WERI-Rb-1 (cell line): ENCODE measurements at places on chromosomes 7 and 10.
A peak's percentile ranks its signal among the peaks of the same experiment; 100 is the strongest.

DNA sequence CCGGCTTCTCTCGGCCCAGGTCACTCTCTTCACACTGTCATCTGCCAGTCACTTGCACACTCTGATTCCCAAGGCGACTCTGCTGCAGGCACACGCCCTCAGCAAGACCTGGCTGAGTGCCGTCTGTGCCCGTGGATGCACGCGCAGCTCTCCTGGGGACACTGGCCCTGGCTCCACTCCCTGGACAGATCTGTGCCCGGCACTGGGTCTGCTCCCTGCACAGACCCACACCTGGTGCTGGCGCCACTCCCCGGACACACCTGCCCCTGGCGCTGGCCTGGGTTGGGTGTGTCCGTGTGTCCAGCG is 133.2 kb downstream of the DNAJB6 start:
- DNase-seq, result no peak

GRCh38 chr7:7323352-7323751 is 141.0 kb downstream of the C1GALT1 start:
- no peak for DNase-seq

- DNase-seq, result peak; percentile 89
These were observed 19.8 kb upstream of the COL1A2 start for GRCh38 chr7:94374721-94375566.

DNA sequence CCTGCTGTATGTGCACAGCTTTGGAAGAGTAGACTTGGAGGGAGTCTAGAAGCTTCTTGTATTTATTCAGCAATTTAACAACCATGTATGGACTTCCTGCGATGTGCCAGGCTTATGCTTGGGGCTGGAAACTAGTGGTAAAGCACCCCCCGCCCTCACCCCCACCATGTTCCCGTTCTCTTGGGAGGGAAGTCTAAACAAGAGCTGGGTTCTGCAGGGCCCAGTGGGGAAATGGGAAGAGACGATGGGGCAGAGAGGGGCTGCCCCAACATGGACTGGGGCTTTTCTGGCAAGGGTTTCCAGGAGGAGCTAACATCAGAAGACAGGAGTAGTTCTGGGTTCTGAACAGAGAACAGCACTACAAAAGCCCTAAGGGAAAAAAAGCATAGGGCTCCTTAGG is 8.0 kb downstream of the RASSF4 start:
- no peak for DNase-seq

DNA sequence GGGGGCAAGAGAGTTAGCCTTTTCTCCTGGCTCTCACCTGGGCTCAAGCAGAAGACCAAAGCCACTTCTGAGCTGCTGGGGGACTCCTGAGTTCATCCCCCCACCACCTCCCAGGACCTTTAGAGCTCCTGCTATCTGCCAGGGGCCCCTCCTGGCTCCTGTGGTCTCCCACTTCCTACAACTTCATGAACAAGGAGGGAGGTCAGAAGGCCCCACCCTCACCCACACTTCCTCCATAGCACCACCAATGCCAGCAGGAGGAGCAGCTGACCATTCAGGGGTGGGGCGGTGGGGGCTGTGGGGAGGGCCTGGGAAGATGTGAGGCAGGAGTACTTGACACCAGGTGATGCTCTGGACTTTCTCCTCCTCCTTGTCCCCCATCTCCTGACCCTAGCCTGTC is 32.6 kb upstream of the ADCYAP1R1 start:
- DNase-seq, result no peak

- DNase-seq, result peak; percentile 59
These were observed 14.0 kb downstream of the ITGB1 start for GRCh38 chr10:32943854-32944661.

DNA sequence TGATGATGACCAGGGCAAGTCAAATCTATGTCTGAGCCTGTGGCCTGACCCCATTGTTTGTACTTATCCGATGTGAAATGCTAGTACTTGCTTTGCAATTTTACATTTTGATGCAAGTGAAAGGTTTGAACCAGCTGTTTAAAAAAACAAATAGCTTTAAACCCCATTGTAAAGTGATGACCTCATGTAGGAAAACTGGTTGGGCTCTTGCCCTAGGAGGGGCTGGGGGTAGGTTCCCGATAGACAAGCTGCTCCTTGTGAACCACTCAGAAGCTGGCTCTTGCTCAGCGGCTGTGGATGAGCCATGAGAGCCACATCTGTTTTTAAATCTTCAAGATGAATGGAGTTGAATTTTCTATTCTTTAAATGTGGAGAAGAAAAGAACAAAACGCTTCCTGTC is 185.3 kb downstream of the WDR11 start:
- DNase-seq, result no peak

DNA sequence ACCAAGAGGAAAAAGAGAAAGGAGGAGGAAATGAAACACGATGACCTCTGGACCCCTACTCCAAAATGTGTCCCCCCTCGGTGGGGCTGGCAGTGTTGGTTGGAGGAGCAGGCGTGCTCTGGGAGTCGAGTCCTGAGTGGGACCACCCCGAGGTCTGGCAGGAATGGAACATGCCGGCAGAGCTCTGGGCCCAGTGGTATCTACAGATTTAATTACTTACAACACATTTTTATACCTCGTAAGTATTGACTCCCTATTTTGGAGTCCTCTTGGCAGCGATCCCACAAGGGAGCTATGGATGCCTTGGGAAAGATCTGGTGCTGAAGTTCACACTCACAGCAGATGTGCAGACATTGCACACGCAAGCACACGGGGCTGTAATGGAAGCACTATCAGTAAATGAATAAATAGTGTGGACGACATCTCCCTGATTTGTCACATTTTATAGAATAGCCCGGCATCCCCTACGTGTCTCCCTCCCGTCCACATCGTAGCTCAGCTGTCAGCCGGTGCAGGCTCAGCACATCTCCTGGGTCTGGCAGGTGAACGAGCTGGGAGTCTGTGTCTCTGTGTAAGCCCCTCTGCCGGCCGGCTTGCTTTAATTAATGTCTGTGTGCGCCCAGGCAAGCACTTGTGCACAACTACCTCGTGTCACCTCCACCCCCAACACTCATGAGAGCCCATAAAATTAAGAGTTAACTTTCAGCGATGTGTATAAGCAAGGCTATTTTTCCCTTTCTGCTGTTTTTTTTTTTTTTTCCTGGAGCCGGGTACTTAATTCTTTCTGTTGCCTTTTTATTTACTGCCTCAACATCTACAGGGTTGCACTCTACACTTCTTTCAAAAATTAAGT is 603.2 kb downstream of the LRMDA start:
- DNase-seq, result peak; percentile 67

- DNase-seq, result peak; percentile 80
These were observed 652.8 kb downstream of the KCNMA1 start for GRCh38 chr10:76984559-76985443.

GRCh38 chr10:116683166-116683565 is 59.2 kb downstream of the HSPA12A start:
- no peak for DNase-seq

- DNase-seq, result no peak
These were observed 1.4 kb upstream of the SH3PXD2A start for GRCh38 chr10:103856797-103857170.

GRCh38 chr7:22604246-22604645 is 104.3 kb upstream of the STEAP1B start:
- no peak for DNase-seq

DNA sequence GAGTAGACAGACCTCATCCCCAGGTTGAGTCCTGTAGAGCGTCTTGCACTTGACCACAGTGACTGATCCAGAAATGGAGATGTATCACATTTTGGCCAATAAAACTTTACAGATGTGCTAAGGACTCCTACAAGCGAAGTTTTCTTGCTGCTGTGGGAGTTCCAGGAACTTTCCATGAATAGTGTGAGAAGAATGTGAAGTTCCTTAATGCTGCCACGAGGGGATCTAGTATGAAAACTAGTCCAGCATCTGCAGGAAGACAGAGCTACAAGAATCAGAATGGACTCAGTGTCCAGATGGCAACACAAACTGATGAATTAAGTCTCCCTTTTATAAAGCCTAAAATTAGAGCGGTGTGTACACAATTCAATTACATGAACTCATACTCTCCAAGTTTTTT is 14.8 kb upstream of the LSM8 start:
- DNase-seq, result no peak
